ENCODE measurements at places on chromosomes 7 and 10.

DNA sequence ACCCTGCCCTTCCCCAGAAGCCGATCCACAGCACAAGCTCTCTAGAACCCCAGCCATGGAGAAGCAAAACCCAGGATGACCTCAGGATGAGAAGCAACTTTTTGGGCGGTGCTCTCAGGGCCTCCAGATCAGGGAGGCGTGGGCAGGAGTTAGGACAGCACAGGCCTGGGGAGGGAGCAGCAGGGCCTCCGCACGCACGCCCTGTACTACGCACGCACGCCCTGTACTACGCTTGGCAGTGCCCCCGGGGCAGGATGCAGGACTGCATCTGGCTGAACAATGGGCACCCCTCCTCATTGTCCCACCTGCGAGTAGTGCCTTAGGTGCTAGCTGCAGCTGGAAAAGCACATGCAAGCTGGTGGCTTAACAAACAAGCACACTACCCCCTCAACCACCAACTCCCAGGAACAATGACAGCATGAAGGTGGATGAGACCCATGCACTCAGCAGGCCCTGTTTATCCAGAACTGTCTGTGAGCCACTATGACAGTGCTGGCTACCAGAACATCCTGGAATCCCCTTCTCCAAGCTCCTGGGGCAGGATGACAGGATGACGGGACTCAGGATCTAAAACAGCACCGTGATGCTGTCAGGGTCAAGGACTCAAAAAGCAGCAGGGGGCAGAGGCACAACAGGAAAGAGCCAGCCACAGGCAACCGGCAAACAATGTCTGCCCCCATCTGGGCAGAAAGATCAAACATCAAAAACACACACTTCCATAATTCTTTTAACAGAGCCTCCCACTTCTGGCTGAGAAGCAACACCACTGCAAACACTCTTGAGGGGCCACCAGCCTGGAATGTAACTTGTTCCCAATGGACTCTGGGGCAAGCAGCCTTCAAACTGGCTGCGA is 11.8 kb downstream of the PODXL start:
- DNase-seq = no peak

DNA sequence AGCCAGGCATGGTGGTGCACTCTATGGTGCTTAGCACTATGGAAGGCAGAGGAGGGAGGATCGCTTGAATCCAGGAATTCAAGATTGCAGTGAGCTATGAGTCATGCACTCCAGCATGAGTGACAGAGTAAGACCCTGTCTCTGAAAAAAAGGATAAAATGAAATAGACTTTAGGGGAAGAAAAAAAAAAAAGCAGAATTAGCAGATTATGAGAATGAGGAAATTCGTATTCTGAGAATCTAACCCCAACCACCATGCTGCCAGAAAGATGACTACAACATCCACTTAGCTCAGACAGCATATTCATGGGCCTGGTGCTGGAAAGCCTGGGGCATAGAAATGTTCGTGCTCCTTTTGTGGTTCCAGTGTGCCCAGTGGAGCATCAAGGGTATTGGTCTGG is 63.3 kb downstream of the TMEM26 start:
- DNase-seq = no peak

DNA sequence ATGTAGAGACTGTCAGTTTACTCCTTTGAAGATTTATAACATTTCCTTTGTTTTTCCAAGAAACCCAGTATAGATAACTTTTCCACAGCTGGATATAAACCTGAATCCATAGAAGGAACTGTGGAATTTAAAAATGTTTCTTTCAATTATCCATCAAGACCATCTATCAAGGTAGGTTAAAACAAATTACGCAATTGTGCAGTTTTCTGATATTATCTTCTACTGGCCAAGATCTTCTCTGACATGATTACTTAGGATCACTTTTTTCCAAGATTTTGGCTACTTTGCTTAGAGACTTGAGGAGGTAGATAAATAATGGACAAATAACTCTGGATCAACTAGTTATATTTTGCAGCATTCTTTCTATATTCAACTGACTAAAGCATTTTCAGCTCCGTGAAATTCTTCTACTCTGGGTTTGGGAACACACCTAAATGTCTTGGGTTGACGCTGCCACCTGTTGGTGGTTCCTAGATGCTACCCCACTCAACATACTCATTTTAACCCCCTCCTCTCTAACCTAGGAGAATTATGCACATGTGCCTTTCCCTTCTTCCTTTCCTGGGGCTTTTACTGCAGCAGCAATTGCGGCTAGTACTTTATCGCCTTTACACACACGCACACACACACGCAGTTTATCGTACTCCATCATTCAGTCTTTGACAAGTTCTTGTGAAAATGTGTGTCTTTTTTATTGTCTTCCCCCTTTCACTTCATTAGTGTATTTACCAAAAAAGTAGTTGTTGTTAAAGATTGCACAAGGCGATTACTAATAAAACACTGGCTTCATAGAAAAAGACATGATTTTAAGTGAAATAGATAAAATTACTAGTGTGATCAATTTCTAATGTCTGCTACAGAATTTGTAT is 32.7 kb downstream of the ABCB5 start:
- no peak for DNase-seq

DNA sequence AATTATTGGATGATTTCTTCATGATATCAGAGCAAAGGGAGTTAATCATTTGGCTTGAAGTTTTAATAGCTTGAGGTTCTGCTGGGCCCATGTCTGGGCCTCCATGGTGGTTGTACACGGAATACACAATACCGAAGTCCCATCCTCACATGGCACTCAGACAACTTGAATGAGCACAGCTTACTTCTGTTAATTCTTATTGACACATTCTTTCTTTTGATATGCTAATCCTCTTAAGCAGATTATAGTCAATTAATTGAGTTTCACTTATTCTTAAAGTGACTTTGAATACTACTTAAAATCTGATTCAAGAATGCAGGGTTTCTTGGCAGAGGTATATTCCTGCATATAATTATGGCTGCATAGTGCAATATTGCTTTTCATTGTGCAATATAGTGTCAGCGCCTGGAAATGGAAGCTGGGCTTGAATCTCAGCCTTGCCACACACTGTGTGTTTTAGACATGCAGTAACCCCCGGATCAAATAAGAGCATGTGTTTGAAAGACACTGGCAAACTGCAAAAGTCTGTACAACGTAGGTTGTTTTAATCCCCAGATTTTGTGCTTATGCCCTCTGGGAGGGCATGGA is 543.5 kb upstream of the ADARB2 start:
- no peak for DNase-seq

GRCh38 chr10:96082153-96082552 is 38.8 kb downstream of the CCNJ start:
- no peak for DNase-seq

- no peak for DNase-seq
Measured at GRCh38 chr10:133353202-133353959, 4.4 kb downstream of the FUOM start.
